ENCODE measurements at places on chromosomes 6 and 20. TPM values are rescaled to one million over a fixed set of nuclear protein-coding genes. Genes with fewer than 3 reads are reported as not detected.

FNDC11 gene
- 3.4 TPM for total RNA-seq

RAET1E gene
- not detected for total RNA-seq

MED23 gene
- 16.8 TPM for total RNA-seq

BCAS1 gene
- not detected for total RNA-seq

C6orf120 gene
- 58.4 TPM for total RNA-seq

CBLN4 gene
- total RNA-seq: not detected

SEL1L2 gene
- total RNA-seq: not detected

ELOVL4 gene
- total RNA-seq: 6.9 TPM

HNF4A gene
- 0.09 TPM for total RNA-seq

UST gene
- total RNA-seq: 4.0 TPM

FAM83C gene
- total RNA-seq: 0.49 TPM

NHSL1 gene
- total RNA-seq: 8.4 TPM

MYLIP gene
- 35.6 TPM for total RNA-seq
